ENCODE measurements at places on chromosomes 7 and 10. TPM values are rescaled to one million over a fixed set of nuclear protein-coding genes. Genes with fewer than 3 reads are reported as not detected.
A peak's percentile ranks its signal among the peaks of the same experiment; 100 is the strongest.

The PRKCQ gene
- total RNA-seq = 0.22 TPM

GRCh38 chr7:6477318-6477660, 29.5 kb upstream of the DAGLB start:
- DNase-seq = no peak

The HOXA2 gene
- total RNA-seq = 1.8 TPM

DNA sequence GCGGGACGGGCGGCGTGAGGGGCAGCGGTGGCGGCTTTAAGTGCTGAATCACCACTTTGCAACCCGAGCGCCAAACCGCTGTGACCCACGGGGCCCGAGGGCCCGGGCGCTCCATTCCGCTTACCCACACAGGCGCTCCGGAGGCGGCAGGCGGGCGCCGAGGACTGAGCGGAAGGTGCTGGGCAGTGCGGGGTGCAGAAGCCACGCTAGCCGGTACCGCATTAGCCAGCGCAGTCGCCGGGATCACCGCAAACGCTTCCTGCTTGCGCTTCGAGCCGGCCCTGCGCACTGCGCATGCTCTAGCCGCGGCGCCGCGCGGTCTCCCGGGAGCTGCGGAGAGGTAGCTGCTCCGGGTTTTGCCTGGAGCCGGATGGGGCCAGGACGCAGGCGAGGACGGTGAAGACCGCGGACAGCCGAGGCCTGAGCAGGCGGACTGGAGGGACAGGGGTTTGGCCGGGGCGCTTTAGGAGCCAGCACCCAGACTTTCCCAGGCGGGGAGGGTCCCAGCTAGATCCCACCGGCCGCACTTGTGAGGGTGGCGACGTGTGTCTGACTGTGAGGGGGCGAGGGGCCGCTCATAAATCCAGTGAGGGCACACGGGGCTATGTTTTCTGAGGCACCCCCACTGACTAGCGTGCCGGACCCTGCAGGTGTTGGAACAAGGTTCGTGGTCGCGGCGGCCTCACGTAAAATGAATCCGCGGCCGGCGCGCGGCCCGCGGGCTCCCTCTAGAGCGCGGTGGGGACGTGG, at the start of gene IDE:
TSS of gene IDE (minus strand) at position 296 of the 750 bp plus-strand sequence. CDS start at position 222, 74 bp downstream.
- DNase-seq = peak; percentile 81

- DNase-seq = no peak
Measured at GRCh38 chr10:22733992-22734391, 19.6 kb upstream of the PIP4K2A start.

GRCh38 chr10:120409816-120410215, 47.2 kb upstream of the PLPP4 start:
- no peak for DNase-seq

The GPR158 gene
- total RNA-seq = 0.06 TPM

- DNase-seq = no peak
Measured at GRCh38 chr10:14009371-14010100, 321.2 kb downstream of the FRMD4A start.

GRCh38 chr10:130864961-130865818, 446.3 kb downstream of the TCERG1L start:
- no peak for DNase-seq

GRCh38 chr10:120260456-120260855, 196.6 kb upstream of the PLPP4 start:
- DNase-seq = no peak

The AKR1C8 gene
- total RNA-seq = 0.10 TPM

- no peak for DNase-seq
Measured at GRCh38 chr10:122473116-122473515, 11.8 kb downstream of the HTRA1 start.

All from NCI-H460 (cell line).